Astrocyte of the spinal cord (primary cell): ENCODE measurements at places on chromosomes 5 and 9.
A peak's percentile ranks its signal among the peaks of the same experiment; 100 is the strongest.

- DNase-seq, result no peak
Observed at GRCh38 chr9:87836951-87837705, 45.5 kb upstream of the SPATA31E1 start.

GRCh38 chr5:133789428-133789827 is 177.1 kb upstream of the FSTL4 start:
- DNase-seq, result no peak

- no peak for DNase-seq
Observed at GRCh38 chr5:113548396-113548795, 34.9 kb downstream of the YTHDC2 start.

- DNase-seq, result no peak
Observed at GRCh38 chr5:766666-767431, 17.7 kb downstream of the ZDHHC11B start.

GRCh38 chr9:129879103-129879699 is 43.9 kb downstream of the USP20 start:
- DNase-seq, result no peak

DNA sequence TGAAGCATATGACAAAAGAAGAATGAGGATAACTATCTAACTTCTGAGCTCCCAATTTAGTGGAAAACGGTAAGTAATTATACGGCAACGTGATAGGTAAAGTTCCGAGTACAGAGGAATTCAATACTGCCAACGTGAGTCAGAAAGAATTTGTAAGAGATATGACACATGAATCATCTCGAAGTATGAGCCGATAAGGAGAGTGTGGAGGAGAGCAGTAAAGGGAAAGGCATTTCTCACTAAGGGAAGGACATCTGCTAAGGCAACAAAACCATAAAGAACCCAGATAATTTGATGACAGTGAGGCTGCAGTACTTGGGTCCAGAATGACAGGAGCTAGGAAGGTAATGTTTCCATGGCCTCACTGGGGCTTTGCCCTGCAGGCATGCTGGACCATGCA is 11.0 kb downstream of the MPDZ start:
- peak; percentile 33 for DNase-seq

- DNase-seq, result no peak
Observed at GRCh38 chr9:2138646-2139045, 123.5 kb downstream of the SMARCA2 start.

DNA sequence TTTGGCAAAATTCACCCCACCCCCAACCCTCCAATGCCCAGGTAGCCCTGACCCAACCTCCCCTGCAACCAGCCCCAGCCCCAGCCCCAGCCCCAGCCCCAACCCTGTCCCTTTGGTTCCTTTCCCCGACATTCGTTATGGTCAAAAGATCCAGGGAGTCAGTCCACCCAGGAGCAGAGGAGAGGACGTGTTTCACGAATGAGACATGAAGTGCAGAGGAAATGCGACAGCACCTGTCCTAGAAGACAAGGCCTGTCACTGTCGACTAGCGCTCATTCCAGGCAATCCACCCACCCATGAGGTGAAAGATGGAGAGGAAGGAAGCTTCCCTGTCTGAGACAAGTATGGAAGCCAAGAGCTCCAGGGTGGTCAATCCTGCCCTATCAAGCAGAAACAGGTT is 485.0 kb downstream of the SPATA31A7 start:
- DNase-seq, result no peak

GRCh38 chr9:18428661-18429060 is 45.3 kb upstream of the ADAMTSL1 start:
- DNase-seq, result no peak

DNA sequence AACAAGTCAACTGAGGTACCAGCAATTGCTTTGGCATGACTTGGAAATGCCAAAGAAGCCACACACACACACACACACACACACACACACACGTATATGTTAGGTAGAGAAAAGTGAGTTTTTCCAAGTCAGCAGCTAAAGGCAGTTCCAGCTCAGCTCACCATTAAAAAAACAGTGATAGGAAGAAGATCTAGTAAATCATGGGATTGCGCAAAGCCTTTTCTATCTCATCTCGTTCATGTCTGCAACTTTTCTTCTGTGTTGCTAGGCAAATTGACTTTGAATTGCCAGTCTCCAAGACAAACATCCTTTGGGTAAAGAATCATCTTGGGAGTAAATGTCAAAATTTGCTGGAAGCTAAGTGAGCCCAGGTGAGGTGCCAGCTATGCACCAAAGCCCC is 500.1 kb downstream of the ENC1 start:
- no peak for DNase-seq

GRCh38 chr9:95450171-95451064 is 66.4 kb downstream of the PTCH1 start:
- no peak for DNase-seq

GRCh38 chr9:71886015-71886414 is 25.0 kb downstream of the ABHD17B start:
- no peak for DNase-seq

DNA sequence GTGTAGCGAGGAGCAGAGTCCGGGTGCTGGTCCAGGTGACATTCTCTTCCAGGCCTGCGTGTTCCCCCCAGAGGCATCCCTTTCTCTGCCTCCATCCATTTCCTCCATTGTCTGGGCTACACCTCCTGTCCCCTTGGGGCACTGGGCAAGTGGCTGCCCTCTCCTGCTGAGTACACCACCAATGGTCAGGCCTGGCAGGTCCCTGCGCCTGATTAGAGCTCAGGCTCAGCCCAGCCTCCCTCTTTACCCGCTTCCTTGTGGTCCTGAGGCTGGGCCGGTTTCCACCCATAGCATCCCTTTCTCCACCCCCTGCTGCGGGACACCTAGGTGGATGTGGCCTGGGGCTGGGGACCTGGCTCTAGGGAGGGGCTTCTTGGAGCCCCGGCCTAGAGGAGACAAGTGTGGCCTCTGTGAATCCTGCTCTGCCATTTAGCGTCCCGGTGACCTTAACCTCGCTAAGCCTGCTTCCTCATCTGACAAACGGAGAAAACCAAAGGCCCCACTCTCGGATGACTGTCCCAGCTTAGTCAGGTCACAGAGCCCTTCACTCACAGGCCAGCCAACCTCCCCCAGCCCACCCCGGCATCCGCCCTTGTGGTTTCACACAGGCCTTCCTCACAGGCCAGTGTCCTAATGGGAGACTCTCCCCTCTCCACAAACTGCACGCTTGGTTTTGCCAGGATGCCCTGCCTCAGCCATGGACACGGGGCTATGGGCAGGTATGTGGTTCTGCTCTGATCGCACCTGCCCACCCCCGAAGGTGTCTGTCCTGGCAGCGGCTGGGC is 12.9 kb downstream of the DOLPP1 start:
- no peak for DNase-seq

- no peak for DNase-seq
Observed at GRCh38 chr9:122133263-122133983, 26.2 kb downstream of the NDUFA8 start.

DNA sequence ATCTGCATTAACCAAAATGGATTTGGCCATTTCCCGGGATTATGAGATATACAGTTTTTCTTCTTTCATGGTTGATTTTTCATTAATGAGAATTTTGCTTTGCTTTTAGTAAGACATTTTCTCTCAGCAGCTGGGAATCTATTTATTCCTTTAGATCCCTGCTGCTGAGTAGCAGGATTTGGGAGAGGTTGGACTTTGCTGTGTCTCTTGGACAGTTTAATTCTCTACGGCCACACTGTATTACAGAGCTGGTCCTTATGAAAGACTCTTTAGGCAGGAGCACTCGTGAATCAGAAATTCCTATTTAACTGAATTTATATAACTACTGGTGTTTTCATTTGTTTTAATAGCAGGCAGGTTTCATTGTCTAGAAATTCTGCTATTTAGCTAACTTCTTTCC is 1.6 kb downstream of the UNC13B start:
- no peak for DNase-seq

- DNase-seq, result no peak
Observed at GRCh38 chr5:168683247-168683926, 104.2 kb upstream of the PANK3 start.

DNA sequence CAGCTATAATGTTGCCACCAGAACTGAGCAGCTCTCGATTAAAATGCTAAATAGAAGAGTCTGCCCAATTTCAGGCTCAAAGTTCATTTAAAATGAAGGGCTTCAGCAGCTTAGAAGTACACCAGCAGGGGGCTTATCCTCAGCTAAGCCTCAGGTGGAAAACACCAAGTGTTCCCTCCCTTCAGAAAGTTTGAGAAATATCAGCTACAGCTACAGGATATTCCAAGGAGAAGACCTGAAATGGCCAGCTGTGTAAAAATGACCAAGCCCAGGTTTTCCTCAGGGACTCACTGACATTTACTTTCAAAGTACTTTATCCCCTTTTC is 395.4 kb downstream of the DTWD2 start:
- DNase-seq, result no peak

- no peak for DNase-seq
Observed at GRCh38 chr9:122364783-122365150, 6.1 kb upstream of the PTGS1 start.

- no peak for DNase-seq
Observed at GRCh38 chr9:94655739-94656138, 16.4 kb upstream of the FBP1 start.

GRCh38 chr9:89442501-89442978 is 55.4 kb downstream of the SEMA4D start:
- no peak for DNase-seq

DNA sequence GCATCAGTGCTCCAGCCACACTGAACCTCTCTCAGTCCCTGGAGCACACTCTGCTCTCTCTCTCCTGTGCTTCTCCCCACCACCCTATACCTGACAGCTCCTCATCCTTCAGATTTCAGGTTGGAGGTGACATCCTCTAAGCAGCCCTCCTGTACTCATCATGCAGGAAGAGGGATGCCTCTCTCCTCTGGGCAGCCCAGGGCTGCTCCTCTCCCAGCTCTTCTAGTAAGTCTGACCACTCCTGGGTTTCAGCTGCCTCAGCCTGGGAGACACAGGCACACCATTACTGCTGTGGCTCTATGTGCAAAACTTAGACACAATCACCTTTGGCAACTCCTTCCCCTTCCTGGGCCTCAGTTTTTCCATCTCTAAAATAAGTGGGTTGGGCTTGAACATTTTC is 232.4 kb upstream of the BRINP1 start:
- DNase-seq, result no peak

- DNase-seq, result no peak
Observed at GRCh38 chr5:12385095-12385494, 480.8 kb upstream of the CTNND2 start.

DNA sequence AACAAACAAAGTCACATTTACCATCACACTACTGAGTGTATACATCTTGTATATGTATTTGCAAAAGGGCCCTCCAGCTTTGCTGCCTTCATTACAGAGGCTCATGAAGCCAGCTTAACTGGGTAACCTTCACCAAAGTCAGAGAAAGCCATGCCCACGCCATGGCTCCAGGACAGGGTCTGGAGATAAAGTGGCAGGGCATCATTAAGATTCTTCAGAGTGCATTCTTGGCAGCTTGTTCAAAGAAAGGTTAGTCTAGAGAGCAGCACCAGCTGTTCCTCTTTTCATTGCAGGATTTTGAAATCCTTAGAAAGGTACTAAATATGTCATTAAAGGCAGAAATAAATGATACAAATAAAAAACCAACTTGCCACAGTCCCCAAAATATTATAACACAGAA is 333.2 kb downstream of the NDUFS4 start:
- no peak for DNase-seq

GRCh38 chr9:69970001-69970533 is 73.6 kb upstream of the MAMDC2 start:
- DNase-seq, result no peak

DNA sequence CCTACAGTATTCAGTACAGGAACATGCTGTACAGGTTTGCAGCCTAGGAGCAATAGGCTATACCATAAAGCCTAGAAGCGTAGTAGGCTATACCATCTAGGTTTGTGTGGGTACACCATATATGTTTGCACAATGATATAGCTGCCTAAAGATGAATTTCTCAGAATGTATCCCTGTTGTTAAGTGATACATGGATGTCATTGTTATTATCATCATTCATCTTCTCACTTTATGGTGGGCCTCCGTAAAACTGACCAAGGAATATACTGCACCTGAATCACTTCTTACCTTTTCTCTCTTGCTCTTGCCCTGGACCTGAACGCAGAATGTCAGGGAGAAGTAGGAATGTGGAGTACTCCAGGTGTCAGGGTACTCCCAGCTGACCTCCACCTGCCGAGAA is 11.8 kb downstream of the IL12B start:
- DNase-seq, result no peak

DNA sequence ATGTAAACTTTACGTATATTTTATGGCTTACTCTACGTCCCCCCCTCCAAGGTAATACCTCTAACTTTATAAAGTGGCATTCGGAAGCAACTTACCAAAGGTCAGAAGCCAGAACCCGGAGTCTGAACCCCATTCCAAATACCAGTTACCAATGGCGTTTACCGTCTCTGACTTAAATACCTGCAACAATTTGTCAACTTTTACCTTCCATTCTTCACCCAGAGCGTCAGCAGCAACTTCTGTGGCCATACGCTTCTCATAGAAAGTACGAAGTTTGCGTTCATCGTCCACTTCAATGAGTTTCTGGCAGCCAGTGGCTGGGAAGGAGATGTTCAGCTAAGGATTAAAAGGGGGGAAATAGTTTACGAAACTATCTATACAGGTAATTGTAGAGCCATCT is 753 bp downstream of the RPS6 start:
- DNase-seq, result no peak

DNA sequence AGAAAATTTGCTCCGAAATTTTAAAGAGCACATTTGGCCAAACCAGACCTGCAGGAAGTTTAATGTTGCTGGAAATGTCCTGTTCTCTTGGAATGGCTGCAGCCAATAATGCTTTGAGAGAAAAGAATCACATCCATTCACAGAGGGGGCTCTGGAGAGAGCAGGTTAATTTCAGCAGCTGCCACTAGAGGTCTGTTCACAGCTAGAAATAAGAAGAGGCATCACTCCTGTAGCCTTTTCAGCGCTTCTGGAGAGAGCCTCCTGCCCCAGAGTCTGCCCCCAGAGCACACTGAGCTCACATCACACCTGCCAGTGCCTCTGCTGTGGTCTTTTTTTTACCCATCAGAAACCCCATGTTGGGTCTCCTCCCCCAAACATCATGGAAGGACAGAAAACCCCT is 124.8 kb upstream of the RAD23B start:
- DNase-seq, result peak; percentile 49

- no peak for DNase-seq
Observed at GRCh38 chr9:12798066-12798770, 23.4 kb downstream of the LURAP1L start.

DNA sequence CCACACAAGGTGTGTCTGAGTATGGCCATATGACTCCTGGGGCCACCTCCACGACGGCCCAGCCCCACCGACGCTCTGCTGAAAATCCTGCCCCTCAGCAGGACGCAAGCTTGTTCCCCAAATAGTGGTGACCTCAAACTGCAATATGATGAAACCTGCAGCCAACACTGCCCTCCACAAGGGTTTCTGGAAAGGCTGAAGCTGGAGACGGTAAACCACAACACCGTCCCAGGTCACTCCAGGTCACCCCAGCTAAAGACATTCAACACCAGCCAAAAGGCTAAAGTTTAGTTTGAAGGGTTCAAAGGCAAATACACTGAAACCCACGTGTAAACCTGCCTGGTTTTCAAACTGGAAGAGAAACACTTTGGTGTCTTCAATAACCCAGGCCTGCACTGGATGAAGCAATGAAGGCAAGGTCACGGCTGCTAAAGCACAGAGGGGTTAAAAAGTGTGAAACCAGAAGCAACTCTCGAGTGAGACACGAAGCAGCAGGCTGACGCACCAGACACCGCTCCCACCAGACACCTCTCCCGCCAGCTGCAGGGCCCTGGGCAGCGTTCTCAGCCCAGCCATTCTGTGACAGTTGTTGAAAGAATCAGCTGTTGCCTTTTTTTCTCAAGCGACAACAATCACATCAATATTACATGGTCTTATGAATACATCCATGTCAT is 1.8 kb upstream of the LHX3 start:
- no peak for DNase-seq
